ENCODE measurements at places on chromosomes 4 and X.

- no peak for DNase-seq
These were observed 102.1 kb downstream of the ANXA3 start for GRCh38 chr4:78653655-78654054.

- DNase-seq = no peak
These were observed 15.3 kb downstream of the CPZ start for GRCh38 chr4:8607603-8608481.

DNA sequence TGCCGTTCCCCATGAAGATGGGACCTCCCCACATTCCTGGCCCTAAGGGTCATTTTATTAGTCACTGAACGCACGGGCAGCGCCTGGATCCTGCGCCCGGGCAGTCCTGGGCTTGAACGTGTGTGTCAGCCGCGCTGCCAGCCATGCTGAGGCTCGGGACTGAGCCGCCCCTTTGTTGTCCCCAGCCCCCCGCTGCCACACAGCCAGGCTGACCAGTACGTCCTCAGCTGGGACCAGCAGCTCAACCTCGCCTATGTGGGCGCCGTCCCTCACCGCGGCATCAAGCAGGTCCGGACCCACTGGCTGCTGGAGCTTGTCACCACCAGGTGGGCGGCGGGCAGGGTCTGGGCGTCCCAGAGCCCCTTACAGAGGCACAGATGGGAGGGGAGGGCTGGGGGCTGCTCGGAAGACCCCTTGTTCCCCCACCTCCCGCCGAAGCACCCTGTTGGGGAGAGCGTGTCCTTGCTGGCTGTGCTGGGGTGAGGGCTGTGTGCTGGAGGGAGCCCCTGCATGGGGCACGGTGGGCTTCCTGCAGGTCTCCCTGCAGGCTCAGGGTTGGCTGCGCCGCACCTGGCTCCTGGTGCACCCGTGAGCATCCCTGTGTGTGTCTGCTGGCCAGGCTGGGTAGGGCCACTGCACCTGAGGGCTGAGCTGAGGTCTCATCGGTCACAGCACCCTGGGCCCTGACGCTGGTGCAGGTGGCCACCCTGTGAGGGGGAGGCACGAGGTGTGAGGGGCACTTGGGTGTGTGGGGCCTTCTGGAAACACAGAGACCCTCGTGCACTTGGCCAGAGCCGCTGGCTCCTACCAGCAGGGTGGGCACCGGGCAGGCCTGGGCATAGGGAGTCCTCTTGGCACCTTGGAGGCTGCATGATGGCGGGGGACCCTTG lies 1.0 kb downstream of the IDUA start:
- DNase-seq = no peak

- DNase-seq = no peak
These were observed 31.9 kb downstream of the F8A1 start for GRCh38 chrX:154918060-154918483.

DNA sequence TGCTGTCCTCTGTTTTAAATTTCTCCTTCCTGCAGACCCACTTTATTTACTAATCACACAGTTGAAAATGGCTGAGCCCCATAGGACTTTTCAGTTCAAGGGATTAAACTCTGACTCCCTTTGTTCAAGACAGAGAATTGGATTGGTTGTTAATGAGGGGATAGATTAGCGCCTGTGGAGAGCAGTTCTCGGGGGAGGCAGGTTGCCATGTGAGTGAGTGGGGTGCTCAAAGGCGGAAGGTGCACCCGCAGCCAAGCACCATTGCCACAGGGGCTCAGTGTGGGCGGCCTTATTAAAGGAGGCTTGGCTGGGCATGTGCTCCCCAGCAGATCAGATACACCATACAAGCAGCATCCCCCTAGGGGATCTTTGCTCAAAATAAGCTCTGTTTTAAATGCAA lies 7.9 kb upstream of the CBR4 start:
- DNase-seq = no peak

- no peak for DNase-seq
These were observed 11.6 kb downstream of the BLTP1 start for GRCh38 chr4:122163767-122164166.

DNA sequence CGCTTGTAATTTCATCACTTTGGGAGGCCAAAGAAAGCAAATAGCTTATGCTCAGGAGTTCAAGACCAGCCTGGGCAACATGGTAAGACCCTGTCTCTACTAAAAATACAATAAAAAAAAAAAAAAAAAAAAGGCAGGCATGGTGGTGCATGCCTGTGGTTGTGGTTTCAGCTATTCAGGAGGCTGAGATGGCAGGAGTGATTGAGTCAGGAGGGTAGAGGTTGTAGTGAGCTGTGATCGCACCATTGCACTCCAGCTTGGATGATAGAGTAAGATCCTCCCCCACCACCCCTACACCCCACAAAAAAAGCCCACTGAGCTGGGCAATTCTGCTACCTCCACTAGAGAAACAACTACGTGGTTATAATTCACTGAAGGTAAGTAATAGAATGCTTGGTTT lies 118.8 kb upstream of the PCDH18 start:
- no peak for DNase-seq

- no peak for DNase-seq
These were observed 149.7 kb downstream of the ANTXR2 start for GRCh38 chr4:79923281-79923680.

GRCh38 chrX:49165901-49166881 lies 3.6 kb downstream of the MAGIX start:
- DNase-seq = peak; percentile 32

- DNase-seq = no peak
These were observed 102.3 kb downstream of the ENPP6 start for GRCh38 chr4:184115399-184115798.

GRCh38 chrX:71533851-71534561 lies 1.1 kb downstream of the OGT start:
- no peak for DNase-seq

DNA sequence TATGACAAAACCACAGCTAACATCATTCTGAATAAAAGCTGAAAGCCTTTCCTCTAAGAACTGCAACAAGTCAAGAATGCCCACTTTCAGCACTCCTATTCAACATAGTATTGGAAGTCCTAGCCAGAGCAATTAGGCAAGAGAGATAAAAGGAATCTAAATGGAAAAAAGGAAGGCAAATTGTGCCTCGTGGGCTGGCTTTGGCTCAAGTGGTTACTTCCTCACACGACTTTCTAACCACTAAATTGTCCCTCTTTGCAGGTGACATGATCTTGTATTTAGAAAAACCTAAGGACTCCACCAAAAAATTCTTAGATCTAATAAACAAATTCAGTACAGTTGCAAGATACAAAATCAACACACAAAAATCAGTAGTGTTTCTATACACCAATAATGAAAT lies 57.2 kb downstream of the SCML2 start:
- no peak for DNase-seq

- DNase-seq = no peak
These were observed 12.3 kb downstream of the SASH3 start for GRCh38 chrX:129791961-129792570.

GRCh38 chr4:176333076-176333475 lies 13.3 kb downstream of the SPCS3 start:
- DNase-seq = no peak

GRCh38 chrX:127621780-127622179 lies 430.4 kb downstream of the ACTRT1 start:
- no peak for DNase-seq

GRCh38 chr4:123133397-123134050 lies 211.1 kb upstream of the NUDT6 start:
- no peak for DNase-seq

GRCh38 chrX:30620125-30620524 lies 33.1 kb upstream of the GK start:
- no peak for DNase-seq

- no peak for DNase-seq
These were observed 356.7 kb upstream of the RPS6KA3 start for GRCh38 chrX:20623448-20623847.

DNA sequence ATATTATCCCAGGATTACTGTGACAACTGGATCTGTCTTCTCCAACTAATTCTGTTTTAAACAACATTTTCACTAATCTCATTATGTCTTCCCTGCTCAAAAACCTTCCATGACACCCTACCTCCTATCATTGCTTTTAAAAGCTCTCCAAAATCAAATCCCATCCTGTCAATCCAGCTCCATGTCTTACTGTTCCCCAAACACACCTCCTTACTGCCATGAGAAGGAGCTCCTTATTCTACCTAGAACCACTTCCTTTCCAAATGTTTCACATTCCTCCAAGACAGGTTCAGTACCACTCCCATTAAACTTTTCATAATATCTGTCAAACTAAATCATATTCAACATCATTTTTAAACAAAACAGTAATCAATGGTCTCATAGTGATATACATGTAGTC lies 66.9 kb upstream of the WDR17 start:
- no peak for DNase-seq

- DNase-seq = no peak
These were observed 126.9 kb upstream of the FAM9B start for GRCh38 chrX:9160698-9161329.

- DNase-seq = no peak
These were observed 74.8 kb upstream of the PACRGL start for GRCh38 chr4:20625426-20625825.

DNA sequence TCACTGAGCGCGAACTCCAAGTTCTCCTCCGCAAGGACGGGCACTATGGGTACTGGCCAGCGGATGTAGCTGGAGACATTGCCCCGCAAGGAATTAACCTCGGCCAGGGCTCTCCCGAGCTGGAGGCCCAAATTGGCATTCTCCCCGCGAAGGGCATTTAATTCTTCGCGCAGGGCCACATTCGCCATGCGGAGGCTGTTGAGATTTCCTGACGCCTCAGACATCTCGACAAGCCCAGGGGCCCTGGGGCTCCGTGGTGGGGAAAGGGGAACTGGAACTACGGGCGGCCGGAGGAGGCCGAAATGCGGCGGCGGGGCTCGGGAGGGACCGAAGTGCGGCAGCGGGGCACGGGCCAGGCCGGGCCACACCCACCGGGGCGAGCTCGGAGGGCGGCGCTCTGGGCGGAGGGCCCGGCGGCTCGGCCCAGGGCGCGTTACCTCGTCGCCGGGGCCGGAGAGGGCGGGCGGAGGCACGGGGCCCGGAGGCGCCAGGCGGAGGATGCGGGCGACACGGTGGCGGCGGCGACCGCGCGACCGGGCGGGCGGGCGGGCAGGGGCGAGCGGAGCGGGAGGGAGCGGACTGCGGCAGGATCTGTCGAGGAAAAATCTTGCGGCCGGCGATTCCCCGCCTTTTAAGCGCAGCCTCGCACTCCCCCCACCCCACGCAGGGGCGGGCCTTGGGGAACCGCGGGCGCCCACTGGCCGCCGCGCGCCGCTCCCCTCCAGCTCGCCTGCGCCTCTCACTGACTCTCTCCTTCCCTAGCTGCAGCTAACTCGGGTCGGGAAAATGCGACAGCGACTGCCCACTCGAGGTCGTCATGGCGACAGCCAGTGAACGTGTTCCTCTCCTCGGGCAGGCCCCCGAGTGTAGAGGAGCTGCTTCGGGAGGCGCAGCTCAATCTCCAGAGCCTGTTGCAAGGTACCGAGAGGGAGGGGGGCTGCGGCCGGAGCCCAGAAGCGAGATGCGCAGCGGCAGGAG lies at the start of gene RTL5:
Gene RTL5 (minus strand): TSS at position 599 of the 978 bp plus-strand sequence.
- peak; percentile 25 for DNase-seq

GRCh38 chrX:107574054-107574683 lies 54.1 kb upstream of the PRPS1 start:
- DNase-seq = no peak

DNA sequence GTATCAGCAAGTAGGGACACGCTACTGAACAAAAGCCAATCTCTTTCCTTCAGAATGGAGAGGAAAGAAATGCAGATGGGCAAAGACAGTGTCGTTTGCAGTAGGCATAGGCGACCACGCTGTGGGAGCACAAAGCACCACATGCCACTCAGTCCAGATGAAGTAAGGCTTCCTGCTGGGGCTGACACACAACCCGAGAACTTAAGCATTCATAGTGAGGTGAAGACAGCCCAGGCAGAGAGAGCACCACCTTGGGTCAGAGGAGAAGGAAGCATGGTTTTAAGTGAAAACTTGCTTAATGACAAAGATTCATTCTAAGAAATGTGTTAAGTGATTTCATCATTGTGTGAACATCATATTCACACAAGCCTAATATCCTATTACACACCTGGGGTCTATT lies 238.8 kb downstream of the MGST2 start:
- no peak for DNase-seq

GRCh38 chr4:97185233-97185632 lies 958.0 kb downstream of the STPG2 start:
- DNase-seq = no peak

GRCh38 chr4:88865046-88865445 lies 167.4 kb upstream of the NAP1L5 start:
- DNase-seq = no peak

DNA sequence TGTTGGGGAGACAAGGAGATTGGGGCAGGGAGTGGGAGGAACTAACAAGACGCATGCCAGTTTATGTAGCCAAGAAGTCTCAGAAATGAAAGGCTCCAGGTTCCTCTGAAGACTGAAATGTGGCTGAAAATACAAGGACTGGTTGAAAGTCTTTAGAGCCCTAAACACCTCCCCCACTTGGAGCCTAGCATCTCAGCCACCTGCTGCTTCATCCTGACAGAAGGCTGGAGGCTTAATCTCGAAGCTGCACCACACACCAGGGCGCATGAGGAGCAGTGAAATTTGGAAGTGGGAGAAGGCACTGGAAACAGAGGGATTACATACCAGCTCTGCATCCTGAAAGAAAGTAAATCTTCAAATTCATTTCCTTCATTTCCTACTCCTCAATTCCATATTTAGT lies 160.7 kb upstream of the FTHL17 start:
- no peak for DNase-seq

- DNase-seq = no peak
These were observed 7.4 kb downstream of the SUPT20HL2 start for GRCh38 chrX:24306440-24306839.

DNA sequence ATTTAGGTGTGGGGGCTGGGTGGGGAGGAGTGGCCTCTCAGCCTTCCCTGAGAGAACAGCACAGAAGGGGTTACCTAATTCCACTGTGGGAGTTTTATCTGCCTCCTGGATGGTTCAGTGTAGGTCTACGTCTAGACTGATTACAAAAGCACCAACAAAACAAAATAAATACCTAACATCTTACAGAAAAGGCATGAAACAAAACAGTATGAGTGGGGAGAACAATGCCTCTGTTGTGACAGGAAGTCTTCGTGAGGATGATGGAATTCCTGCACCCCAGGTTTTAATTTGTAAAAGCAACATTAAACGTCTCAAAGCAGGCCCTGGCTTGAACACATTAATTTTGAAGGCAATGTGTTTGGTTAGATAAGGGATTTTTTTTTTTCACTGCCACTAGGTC lies 112.1 kb upstream of the GPC4 start:
- no peak for DNase-seq

DNA sequence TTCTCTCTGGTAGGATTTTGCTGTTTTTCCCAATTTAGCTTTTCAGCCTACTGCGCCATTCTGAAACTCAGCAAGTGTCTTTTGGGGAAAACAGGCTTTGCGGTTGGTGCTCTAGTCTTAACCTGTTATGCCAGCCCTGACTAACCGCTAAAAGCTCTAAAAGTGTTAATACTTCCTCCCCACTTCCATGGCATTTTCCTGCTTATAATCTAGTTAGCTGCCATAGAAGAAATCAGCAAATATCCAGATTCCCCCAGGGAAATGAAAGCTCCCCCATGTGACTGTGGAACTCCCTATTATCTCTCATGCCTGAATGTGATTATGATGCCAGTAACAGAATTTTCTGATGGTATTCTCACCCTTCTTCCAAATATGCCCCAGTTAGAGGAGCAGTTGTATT lies 28.7 kb upstream of the GYPA start:
- no peak for DNase-seq
